MG63 (cell line): ENCODE measurements at places on chromosomes 5 and 9.
A peak's percentile ranks its signal among the peaks of the same experiment; 100 is the strongest.

GRCh38 chr5:68710514-68710913 is 383.3 kb upstream of the SLC30A5 start:
- no peak for DNase-seq

DNA sequence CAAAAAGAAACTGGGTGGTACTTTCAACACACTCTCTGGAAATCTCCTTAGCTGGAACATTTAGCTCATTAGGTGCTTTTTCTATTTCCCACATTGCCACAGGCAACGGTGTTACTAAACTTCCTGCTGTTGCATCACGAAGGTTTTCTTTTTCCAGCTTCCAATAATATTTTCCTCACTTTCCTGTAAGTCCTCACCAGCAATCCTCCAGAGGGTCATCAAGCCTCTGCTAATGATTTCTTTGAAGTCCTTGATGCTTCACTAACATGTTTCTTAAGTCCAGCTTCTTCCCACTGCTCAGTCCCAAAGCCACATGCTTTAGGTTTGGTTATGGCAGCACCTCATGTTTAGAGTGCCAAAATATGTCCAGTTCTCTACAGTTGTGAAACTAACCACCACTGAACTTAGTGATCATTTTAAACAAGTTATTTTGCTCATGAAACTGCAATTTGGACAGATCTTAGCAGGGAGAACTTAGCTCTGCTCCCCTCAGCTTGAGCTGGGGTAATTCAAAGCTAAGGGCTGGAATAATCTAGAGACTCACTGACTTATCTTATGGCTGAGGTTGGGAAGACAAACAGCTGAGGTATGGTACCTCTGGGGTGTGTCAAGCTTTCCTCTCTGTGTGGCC is 39.9 kb upstream of the RETREG1 start:
- no peak for DNase-seq

DNA sequence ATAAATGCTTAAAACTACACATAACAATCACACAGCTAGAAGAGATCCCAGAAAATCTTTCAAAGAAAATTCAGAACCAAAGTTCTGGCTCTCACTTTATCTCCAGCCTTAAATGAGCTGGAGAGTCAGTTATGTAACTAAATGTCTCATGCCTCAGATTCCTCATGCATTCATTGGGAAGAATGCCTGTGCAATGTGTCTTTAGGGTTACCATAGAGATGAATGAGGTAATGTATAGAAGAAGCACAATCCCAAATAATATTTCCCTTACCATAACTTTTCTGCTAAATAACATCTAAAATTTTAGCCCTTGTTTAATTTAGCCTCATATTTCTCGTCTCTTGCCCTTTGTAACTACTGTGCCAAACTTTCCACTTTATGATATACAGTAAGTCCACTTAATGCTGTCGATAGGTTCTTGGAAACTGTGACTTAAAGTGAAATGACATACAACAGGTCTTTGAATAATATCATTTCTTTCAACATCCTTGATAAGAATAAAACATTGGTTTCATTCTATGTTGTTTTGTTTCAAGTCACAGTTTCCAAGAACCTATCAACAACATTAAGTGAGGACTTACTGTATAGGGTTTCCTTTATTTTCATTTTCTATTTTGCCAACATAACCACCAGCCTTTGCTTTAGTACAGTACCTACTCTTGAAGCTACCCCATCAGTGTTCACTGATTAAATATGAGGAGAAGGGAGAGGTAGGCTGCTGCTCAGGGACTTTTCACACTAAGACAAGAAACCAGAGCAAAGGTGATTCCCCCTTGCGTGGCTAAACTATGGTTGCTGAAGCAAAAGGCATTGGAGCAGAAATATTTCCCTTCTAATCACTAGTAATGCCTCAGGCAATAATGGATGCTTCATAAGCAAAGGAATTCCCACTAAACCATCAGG is 295.7 kb upstream of the PTGER4 start:
- no peak for DNase-seq

GRCh38 chr9:37710046-37710445 is 43.6 kb upstream of the TRMT10B start:
- DNase-seq = no peak

GRCh38 chr5:61822584-61822983 is 483.4 kb upstream of the KIF2A start:
- DNase-seq = no peak

- no peak for DNase-seq
Observed at GRCh38 chr9:130536701-130537107, 42.7 kb upstream of the FUBP3 start.

- peak; percentile 38 for DNase-seq
Observed at GRCh38 chr5:126680191-126680817, 79.6 kb downstream of the PHAX start.

DNA sequence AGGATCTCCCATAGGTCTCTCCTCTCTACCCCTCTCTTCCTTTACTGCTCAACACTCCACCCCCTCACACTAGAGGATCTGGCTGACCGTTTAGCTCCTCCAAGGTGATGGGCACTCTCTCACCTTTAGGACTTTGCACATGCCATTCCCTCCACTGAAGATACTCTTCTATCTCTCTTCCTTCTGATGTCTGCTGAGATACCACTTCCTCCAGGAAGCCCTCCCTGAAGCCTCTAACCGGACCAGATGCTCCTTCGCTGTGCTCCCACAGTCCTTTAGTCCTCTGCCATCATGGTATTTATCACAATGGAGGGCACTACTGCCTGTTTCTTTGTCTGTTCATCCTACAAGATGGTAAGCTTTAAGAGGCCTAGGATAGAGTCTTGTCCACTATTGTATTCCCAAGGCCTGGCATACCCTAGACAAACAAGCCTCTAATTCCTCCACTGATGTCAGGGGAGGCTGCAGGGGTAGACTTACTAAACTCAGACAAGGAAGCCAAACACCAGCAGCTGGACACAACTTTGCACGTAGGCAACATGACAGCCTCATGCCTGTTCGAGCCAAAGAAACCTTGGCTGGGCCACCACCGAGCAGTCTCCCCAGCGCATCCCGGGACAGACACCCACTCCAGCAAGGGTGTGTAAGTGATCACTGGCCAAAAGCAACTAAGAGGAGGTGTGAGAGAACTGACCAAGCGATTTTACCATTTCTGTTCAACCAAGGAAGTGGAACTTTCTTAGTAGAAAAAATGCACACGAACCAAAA is 20.2 kb downstream of the ORM2 start:
- DNase-seq = no peak

DNA sequence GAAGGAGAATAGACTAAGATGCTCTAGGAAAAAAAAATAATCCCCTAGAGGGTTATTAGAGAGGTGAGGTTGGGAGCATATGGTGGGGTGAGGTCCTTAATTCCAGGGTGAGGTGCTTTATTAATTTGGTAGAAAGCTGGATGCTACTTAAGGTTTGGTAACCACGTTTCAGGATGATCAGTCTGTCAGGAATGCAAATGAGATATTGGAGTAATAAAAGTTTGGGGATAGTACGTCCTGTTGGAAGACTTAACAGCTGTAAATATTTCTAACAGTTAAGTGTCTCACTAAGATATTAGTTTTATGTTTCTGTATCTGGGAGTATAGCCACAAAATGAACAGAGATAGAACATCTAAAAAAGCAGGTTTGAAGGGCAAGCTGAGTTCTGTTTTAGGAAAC is 578.9 kb downstream of the CETN3 start:
- no peak for DNase-seq

DNA sequence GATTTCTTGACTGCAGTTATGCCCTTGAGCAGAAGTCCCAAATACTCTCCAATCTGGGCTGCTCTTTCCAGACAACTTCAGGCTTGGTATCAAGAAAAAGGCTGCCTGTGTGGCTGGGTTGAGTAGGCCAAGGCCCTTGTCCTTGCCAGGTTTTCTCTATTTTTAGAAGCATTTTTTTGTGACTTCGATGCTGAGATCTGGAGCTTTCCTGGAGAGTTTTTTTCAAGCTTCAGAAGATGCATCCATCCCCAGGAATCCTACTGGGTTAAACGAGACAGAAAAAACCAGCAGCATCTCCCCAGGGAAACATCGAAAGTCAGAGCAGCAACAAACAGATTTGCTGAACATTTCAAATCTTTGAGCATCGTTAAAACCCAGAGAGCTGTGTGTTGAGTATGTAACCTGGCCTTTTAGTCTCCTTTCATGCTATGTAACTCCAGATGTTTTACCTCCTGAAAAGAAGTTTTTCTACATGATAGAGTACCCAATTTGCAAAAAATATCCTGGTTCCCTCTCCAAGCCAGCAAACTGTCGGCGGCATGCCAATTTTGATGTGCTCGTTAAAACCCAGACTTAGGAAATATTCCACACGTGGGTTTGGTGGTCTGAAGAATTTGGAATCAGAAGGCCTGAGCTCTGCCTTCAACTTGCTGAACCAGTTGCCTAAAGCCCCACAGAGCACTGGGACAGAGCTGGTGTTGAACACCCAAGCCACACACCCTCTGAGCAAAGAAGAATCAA is 98.1 kb upstream of the ALDH1B1 start:
- DNase-seq = no peak

DNA sequence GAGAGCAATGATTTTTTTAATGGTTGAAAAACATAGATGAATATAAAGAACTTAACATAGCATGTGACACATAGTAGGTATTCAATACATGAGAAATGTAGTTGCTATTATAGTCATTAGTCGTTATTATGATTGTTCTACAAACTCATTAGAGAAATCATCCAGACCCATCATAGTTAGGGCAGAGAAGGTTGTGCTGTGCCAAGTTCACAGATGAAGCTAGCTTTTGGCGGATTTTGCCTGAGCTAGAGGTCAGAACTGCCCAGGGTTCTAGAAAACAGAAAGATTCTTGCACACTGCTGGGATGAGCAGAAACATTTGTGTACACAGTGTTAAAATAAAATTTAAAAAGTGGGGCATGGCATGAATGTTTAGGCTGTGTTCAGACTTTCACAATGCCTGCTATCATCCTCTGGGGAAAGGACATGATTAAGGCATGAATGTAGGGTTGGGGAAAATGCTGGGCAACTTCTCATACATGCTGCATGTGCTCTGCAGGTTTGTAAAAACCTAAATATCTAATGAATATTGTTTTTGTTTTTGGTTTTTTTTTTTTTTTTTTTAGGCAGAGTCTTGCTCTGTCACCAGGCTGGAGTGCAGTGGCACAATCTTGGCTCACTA is 33.3 kb upstream of the RAD23B start:
- DNase-seq = no peak

DNA sequence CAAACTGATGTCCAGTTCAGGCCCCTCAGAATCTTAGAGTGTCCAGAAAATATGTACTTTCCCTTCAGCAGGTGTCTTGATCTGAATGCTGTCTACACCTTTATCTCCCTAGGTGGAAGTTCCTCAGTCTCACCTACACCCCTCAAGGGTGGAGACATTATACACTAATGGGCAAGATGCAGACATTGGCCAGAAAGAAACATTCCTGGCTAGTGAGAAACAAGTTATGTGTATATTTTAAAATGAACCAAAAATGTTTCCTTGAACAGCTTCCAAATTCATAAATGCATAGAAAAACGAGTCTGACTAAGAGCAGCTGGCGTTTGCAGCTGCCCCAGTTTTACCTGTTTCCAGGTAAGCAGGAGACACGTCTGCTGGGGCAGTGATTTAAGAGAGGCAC is 140.5 kb upstream of the IRX4 start:
- no peak for DNase-seq

DNA sequence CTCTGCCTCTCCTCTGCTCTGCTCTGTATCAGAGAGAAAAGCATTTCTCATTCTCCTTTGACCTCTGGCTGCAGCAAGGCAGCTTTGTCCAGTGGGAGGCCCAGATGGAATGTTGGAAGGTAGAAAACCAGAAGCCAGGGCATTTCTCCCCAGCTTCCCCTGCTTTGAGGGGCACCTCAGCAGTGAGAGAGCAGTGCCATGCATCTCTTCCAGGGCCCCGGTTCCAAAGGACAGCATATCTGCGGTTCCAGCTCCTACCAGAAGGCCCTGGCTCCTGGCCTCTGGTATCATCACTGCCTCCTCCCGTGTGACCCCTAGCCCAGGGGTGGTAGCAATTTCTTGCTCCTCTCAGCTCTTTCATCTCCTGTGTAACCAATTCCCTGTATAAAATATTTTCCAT is 190.8 kb downstream of the SPOCK1 start:
- DNase-seq = no peak

GRCh38 chr9:37927132-37927531 is 23.2 kb upstream of the SLC25A51 start:
- DNase-seq = no peak

DNA sequence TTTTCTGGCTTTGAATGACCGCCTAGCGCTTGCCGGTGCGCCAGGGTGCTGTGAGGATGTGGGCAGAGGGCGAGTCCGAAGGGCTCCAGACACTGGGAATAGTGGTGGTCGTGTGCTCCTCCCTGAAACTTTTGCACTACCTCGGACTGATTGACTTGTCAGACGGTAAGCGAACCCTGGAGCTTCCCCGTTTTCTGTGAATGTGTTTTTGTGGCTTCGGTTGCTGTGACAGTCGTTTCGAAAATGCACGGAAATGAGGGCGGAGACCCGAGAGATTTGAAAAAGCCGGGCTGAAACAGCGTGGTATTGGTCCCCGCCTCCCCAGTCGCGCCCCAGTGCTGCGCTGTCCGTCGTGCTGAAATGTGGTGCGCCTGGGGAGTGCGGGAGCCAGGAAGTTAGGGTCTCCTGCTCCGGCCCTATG is 102.5 kb upstream of the GABRP start:
- DNase-seq = peak; percentile 47

DNA sequence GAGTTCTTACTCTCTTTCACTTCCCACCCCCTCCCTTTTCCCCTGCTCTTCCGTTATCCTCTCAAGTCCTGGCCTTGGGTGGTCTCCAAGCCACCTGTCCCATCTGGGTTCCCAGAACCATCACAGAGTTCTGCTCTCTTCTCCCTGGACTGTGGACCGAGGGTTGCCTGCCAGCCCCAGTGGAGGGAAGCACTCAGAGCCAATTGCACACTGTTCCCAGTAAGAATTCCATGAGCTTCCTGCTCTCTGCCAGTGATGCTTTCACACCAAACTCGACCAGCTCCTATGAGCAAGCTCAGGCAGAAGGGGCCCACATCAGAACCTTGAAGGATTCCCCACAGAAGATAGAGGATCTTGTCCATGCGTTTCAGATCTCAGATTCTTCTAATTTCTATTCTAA is 20.1 kb upstream of the AFAP1L1 start:
- no peak for DNase-seq

DNA sequence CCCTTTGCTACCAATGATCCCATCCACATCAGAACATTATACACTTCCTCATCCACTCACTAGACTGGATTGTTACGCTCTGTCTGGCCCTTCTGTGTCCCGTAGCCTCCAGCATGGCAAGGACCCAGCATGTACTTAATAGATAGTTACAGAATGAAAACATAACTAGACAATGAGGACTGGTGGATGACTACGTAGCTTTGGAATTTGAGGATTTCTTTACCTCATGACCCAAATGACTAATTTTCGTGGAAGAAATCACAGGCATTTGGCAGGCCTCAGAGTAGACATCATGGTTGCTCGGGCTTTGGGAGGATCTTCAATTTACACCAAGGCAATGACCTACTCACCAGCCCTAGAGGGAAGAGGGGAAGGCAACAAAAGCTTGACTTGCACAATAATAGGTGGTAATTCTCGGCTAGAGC is 299.8 kb downstream of the TLE1 start:
- DNase-seq = peak; percentile 87

- DNase-seq = no peak
Observed at GRCh38 chr9:2066312-2067273, 51.4 kb downstream of the SMARCA2 start.
